ENCODE measurements at places on chromosomes 3 and 15.

GRCh38 chr15:48778331-48778730 is 32.5 kb downstream of the CEP152 start:
- no peak for DNase-seq

- DNase-seq = no peak
These were observed 1.6 kb upstream of the MEIS2 start for GRCh38 chr15:37101980-37102304.

DNA sequence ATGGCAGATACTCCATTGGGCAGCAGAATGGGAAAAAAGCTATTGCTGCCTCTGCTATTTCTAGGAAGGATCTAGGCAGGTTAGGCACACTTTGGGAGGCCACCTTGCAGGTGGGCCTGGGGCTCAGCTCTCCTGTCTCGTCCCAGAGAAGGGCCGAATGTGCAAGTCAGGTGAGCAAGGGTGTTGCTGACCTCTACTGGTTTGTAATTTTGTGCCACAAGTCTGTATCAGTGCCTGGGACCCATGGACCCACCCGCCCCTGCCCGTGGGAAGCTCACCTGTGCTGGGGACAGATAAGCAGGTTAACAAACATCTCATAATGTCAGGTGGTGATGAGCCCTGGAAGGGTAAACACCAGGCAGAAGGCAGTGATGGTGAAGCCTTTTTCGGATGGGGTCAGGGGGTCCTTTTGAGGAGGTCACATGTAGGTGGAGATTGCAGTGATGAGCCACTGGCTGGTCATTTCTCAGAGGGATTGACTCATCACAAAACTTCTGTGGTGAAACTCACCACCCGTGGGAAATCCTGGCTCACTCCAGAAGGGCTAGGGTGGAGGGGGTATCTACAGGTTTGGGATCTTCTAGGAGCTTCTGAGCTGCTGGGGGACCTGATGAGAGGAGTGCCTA is 161.3 kb downstream of the KLF13 start:
- DNase-seq = no peak

DNA sequence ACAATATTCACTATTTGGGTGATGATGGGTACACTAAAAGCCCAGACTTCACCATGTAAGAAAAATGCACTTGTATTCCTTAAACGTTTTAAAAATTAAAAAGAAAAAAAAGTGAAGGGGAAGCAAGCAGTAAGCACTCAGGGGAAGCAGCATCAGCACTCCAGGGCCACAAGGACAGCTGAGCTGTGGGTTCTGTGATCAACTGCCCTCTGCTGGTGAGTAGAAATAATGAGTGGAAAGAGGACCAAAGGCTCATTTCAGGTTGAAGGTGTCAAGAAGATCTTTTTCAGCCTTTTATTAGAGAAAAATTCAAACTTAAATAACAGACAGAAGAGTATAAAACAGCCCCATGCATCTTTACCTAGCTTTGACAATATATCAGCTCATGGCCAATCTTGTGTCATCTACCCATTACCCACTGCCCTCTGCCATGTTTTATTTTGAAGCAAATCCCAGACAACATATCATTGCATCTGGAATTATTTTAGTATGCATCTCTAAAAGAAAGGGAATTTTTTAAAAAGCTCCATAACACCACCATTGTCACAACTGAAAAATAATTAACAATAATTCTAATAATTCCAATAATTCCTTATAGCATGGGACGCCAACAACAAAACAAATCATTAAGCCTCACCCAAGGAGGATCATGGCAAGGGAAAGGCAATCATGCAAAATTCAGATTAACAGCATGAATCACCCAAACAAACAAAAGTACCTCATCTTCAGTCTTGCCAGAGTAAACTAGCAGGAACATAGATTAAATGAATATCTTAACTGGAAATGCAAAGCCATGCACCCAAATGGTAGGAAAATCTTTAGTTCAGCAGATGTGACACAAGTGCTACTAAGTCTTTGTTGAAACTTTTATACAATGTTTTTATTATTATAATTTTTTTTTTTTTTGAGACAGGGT is 42.5 kb downstream of the TAMM41 start:
- DNase-seq = no peak

- no peak for DNase-seq
These were observed 27.9 kb upstream of the SLC6A6 start for GRCh38 chr3:14374444-14374883.

DNA sequence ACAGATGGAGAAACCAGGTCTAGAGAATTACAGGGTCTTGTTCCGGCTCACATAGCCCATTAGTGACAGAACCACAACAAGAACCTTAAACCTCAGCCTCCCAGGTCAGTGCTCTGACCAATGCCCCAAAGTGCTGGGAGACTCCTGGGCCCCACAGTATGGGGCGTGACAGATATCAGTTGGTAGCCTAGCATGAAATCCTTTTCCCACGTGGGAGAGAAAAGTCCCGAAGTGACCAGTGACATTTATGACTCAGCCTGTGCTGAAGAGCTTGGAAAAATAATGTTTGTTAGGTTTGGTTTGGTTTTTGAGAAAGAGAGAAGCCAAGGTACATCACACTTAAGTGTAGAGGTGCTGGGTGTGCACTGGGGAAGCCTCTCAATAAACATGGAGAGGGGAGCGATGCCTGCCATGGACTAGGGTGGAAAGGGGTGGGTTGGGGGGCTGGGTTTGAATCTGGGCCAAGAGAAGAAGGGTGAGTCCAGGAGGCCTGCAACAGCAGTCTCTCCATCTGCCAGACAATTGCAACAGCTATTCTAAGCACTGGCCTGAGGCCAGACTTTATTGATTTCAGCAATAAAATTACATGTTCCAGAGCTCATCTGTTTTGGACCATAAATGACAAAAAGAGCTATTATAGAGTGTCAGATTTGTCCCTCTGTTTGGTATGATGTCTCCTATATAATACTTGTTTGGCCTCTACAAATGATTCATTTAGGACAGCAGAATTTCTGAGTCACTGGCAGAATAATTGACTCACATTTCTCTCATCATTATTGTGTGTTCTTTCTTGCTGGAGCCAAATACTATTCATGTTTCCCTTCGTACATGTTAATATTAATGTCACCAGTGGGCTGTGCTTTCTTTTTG is 43.4 kb downstream of the C2CD4A start:
- DNase-seq = no peak

DNA sequence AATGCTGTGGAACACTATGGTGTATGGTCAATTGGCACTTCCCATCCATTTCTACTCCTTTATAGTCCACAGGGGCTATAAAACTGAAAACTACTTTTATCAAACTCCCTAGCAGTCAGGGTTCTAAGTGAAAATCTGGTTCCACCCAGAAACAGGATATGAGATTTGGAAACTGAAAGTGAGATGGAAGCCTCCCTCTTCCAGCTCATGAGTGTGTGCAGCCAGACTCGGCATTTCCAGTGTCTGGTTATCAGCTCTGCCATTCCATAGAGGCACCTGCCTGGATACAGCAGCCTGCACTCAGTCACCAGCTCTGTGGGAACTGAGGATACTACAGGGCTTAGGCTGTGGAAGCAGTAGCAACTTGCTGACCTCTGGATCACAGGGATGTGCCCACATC is 14.7 kb upstream of the PLA2G4F start:
- no peak for DNase-seq

DNA sequence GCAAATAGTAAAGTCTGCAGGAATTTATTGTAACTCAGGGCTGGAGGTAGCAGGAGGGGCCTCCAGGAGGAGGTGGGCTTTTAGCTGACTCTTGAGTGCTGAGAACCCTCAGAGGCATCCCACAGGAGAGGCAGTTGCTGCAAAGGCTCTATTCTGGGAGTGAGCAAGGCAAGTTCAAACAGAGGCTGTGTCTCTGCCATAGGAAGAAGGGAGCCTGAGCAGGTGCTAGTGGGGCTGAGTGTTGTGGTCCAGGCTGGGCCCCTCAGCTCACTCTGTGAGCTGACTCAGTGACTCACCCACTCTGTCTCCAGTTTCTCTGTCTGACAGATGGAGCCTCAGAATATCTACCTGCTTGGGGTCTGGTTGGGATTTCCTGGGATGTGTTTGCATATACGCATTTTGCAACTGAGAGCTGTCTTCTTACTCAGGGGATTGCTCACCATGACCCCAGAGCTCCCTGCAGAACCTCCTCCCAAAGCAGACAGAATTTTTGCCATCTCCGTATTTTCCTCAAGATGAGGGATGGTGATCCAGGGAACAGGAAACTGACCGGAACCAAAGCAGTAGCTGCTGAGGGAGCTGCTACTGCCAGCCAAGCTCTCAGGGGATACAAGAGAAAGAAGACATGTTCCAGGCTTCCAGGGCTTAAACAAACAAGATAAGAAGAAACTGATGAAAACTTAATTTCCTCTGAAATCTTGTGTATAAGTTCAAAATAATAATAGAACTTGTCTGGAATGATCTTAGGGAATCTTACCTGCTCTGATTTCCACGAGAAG is 13.6 kb upstream of the NOX5 start:
- DNase-seq = no peak

DNA sequence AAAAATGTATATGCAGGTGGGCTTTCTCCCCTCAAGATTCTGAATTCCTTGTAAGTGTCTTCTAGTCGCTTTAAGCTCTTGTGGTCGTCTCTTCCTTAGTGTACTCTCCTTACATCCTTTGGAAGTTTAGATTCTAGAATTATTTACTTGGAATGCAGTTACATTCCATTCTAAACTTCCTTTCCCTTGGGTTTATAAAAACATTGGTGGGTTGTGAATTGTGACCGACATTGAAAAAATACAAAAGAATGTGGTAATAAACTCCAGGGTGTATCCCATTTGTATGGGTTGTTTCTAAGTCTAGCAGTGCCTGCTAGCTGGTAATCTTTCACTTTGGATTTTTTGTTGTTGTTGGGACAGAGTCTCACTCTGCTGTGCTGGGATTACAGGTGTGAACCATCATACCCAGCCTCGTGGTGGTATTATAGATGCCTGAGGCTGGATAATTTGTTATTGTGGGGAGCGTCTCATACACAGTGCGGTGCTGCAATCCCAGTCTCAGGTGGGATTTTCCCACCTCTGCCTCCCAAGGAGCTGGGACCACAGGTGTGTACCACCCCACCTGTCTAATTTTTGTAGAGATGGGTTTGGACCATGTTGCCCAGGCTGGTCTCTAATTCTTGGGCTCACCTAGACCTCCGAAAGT is 9.1 kb downstream of the CHD2 start:
- DNase-seq = no peak

- DNase-seq = no peak
These were observed 45.2 kb downstream of the CMC1 start for GRCh38 chr3:28286595-28286994.

Measured in smooth muscle cell of the brain vasculature (primary cell).